CD8-positive, alpha-beta T cell (primary cell): ENCODE measurements at places on chromosomes 13 and 19. TPM values are rescaled to one million over a fixed set of nuclear protein-coding genes. Genes with fewer than 3 reads are reported as not detected.

DNA sequence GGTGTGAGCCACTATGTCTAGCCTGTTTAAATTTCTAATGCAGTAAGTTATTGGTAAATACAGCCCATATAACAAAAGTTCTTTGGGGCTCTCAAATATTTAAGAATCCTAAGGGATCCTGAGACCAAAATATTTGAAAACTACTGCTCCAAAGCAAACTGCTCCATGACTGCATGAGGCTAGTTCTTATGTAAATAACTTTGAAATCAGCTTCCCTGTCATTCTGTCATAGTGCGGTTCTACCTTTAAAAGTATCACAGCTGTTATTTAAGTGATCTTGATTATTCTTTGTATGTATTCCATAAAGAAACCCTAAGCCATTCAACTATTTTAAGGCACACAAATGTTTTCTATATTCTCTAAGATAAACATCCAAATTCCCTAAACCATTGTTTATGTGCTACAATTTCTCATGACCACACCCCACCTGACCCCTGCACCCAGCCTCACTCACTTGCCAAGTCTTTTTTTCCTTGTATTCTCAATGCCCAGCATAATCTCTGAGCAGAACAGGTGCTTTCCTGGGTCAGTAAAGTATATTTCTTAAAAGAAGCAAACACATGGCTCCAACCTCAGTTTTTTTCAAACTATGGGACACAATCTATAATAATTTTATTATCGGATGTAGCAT is 146.6 kb downstream of the RNF17 start:
- DNase-seq = no peak

GRCh38 chr13:19961924-19962323 is 3.4 kb downstream of the ZMYM2 start:
- no peak for DNase-seq

Gene CDC42EP5
- total RNA-seq = not detected

DNA sequence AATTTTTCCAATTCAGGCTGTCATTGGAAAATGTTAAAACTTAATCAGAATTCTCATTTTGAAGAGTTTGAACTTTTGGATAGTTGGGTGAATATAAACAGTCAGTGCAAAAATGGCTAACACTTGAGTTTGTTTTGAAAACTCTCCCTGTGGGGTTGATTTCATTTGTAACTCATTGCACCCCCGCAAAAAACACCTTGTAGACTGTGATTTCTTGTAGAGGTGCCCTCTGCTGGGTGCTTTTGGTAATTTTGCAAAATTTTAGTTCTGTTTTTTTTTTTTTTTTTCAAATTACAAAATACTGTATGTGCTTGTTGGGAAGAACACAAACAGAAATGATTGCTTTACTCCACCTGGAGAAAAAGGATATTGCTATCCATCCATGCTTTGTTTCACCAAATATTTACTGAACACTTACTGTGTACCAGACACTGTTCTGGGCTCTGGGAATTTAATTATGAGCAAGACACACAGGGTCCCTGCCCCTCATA is 28.2 kb upstream of the GPI start:
- DNase-seq = peak; percentile 25

GRCh38 chr19:13097033-13097462 is 5.6 kb downstream of the LYL1 start:
- DNase-seq = no peak

- DNase-seq = no peak
These were observed 14.2 kb downstream of the HRC start for GRCh38 chr19:49140951-49141350.

- no peak for DNase-seq
These were observed 5.3 kb downstream of the MISP start for GRCh38 chr19:756236-756635.

DNA sequence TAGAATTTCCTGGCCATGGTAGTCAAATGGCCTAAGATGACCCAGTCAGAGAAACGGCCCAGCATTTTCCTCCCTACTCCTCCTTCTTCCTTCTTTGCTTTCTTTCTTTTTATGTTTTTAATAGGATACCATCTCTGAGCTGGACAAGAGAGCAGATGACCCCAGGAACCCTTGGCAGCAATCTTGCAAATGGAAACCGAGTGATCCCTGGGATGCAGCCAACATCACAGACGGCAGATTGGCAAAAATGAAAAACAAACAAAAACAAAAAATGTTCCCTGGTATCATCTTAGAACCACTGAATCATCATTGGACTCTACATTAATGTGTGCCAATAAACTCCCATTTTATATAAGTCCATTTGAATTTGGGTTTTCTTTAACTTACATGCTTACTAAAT is 424.4 kb downstream of the FGF14 start:
- no peak for DNase-seq

DNA sequence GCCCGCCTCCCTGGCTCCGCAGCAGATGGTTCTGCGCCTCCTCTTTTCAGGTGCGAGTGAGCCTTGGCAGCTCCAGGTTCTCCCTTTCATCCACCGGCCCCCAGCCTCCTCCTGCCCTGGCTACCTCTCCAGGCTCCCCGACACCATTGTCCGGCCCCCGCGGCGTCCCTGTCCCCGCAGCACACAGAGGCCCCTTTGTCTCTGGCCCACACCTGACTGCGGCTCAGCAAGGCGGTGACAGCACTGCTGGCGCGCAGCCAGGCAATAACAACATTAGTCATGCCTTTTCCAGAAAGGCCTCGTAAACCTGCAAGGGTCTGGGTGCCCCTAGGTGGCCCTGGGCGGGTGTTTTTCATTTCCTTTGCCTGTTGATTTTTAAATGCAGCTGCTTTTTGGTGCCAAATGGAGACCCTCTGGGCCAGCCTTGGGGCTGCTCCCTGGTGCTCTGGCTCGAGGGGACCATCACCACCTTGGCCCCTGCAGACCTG is 73.2 kb upstream of the MEDAG start:
- DNase-seq = no peak

Gene ERCC5
- 109 TPM for total RNA-seq

GRCh38 chr19:56109226-56109625 is 11.9 kb downstream of the ZNF787 start:
- DNase-seq = no peak

Gene KIR2DL4
- not detected for total RNA-seq

- DNase-seq = no peak
These were observed 62.2 kb downstream of the ERCC5 start for GRCh38 chr13:102907886-102908515.

GRCh38 chr13:49112782-49113525 is 107.2 kb upstream of the MLNR start:
- no peak for DNase-seq

- peak; percentile 61 for DNase-seq
These were observed at the start of gene ZNF135 for GRCh38 chr19:58059003-58059670. Gene ZNF135, plus strand, starts transcription at chr19:58059282. Its CDS starts 721 bp downstream, at chr19:58060003.

- no peak for DNase-seq
These were observed 851 bp downstream of the FBXO46 start for GRCh38 chr19:45729800-45730290.

Gene PSG3
- total RNA-seq = not detected
